Progenitor cell of endocrine pancreas (in vitro differentiated cells): ENCODE measurements at places on chromosomes 6 and 20. TPM values are rescaled to one million over a fixed set of nuclear protein-coding genes. Genes with fewer than 3 reads are reported as not detected.

Gene C6orf132
- total RNA-seq, result 11.8 and 14.5 TPM in 2 replicates

Gene RAD21L1
- not detected in 2 replicates for total RNA-seq

Gene MAD2L1BP
- total RNA-seq, result 31.4 and 31.8 TPM in 2 replicates

Gene ME1
- total RNA-seq, result 7.9 and 9.5 TPM in 2 replicates

Gene HSPA12B
- total RNA-seq, result not detected in 2 replicates

Gene KIF13A
- total RNA-seq, result 44.4 and 44.5 TPM in 2 replicates

Gene L3MBTL3
- total RNA-seq, result 30.3 and 35.5 TPM in 2 replicates

Gene PRPF6
- total RNA-seq, result 74.7 and 76.4 TPM in 2 replicates

Gene KCNG1
- total RNA-seq, result 7.8 and 10.5 TPM in 2 replicates

Gene PBOV1
- not detected in 2 replicates for total RNA-seq

Gene TXLNB
- not detected in 2 replicates for total RNA-seq

Gene PHACTR3
- 1.1 and 1.4 TPM in 2 replicates for total RNA-seq

Gene BPIFA3
- total RNA-seq, result not detected in 2 replicates

Gene CRISP2
- not detected in 2 replicates for total RNA-seq

Gene EDN3
- total RNA-seq, result 3.6 and 4.7 TPM in 2 replicates

Gene TFAP2D
- not detected in 2 replicates for total RNA-seq

Gene TCFL5
- total RNA-seq, result 7.7 and 7.9 TPM in 2 replicates

Gene PPP1R16B
- total RNA-seq, result not detected in 2 replicates

Gene TREM2
- not detected in 2 replicates for total RNA-seq

Gene MEP1A
- total RNA-seq, result 2.6 and 4.1 TPM in 2 replicates
